Head of caudate nucleus (tissue), 42 donors: ENCODE measurements at places on chromosomes 5 and 9.

DNA sequence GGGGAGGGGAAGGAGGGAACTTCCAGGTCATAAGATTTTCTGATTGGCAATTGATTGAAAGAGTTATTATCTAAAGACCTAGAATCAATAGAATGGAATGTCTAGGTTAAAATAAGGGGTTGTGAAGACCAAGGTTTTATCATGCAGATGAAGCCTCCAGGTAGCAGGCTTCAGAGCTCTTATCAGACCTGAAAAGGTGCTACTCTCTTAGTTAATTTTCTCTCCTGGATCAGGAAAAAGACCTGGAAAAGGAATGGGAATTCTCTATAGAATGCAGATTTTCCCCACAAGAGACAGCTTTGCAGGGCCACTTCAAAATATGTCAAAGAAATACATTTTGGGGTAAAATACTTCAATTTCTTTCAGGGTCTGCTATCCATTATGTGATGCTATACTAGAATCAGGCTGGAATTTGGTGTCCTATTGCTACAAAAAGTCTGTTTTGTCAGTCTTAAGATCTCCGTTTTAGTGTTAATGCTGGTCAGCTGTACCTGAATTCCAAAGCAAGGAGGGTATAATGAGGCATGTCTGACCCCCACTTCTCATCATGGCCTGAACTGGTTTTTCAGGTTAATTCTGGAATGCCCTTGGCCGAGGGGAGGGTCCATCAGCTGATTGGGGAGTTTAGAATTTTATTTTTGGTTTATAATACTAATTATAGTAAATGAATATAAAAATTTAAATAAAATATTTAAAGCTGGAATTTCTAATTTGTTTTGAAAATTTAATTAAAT is 16.6 kb upstream of the STOM start:
- no peak for DNase-seq

- DNase-seq = no peak
Measured at GRCh38 chr5:169566202-169566601, 17.4 kb upstream of the SPDL1 start.

DNA sequence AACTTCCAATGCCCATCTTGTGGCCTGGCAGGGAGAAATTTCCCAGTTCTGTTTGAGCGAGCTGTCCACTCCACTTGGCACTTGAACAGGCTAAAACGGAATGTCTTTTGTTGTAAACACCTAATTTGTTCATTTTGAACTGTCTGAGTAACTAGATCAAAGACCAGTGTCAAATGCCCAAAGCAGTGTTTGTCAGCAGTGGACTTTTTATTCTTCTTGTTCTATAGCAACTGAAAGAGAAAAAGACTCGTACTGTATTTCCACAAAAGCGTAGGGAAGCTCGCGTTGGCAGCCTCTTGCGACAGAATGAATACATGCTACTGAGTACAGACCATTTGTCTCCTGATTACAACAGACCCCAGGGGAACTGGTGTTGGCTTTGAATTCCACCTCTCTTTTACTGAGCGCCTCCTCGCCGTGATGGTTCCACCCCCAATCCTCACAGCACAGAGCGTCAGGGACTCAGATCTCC is 601.8 kb upstream of the ZNF608 start:
- peak; percentile 50 for DNase-seq

GRCh38 chr9:132798817-132799790 is 79.0 kb downstream of the AK8 start:
- no peak for DNase-seq

- DNase-seq = no peak
Measured at GRCh38 chr9:12631866-12632265, 61.3 kb upstream of the TYRP1 start.

- DNase-seq = no peak
Measured at GRCh38 chr9:116181853-116182610, 28.4 kb downstream of the PAPPA start.

DNA sequence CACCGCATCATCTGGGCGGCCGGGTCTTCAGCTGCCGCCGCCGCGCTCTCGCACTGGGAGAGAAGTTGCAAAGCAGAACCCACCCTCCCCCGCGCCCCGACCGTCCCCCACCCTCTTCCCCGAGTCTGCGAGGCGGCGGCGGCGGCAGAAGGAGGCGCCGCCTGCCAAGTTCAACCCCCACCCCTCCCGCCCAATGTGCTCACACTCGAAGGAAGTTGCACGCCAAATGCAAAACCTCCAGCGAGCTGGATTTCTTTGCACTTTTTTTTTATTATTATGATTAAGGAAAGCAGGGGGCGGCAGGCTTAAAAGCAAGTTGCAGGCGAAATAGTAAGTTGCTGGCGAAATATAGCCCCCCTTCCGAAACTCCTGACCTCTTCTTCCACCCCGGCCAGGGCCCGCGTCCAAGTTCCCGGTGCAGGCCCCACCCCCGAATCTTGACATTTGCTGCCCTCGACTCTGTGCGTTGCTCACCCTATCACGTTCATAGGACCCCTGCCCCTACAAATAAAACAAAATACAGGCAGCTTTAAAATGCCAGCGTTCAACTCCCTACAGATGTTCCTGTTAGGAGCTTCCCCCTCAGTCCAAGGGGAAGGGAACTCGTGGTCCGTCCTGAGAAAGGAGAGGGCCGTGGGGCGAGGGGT is 1.1 kb upstream of the NR3C1 start:
- DNase-seq = peak; percentile 76

DNA sequence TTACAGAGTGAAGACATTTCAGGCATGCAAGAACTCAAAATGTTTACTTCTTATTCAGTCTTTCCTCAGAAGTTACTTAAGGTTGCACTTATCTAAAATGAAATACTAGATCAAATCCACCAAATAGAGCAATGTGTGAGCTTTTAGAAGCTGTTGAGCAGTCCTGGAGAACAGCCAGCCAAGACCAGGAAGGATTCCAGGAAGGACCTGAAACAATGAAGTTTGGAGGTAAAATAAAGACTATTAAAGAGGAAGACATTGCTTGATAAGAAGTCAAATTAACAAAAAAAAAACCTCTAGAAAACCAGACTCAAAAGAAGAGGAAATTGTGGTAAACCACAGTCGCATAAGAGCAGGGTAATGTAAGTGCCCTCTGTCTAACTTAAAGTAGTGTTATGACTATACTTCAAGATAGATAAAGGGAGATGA is 156.2 kb upstream of the S1PR3 start:
- no peak for DNase-seq

- no peak for DNase-seq
Measured at GRCh38 chr5:128464596-128464995, 73.4 kb downstream of the FBN2 start.

DNA sequence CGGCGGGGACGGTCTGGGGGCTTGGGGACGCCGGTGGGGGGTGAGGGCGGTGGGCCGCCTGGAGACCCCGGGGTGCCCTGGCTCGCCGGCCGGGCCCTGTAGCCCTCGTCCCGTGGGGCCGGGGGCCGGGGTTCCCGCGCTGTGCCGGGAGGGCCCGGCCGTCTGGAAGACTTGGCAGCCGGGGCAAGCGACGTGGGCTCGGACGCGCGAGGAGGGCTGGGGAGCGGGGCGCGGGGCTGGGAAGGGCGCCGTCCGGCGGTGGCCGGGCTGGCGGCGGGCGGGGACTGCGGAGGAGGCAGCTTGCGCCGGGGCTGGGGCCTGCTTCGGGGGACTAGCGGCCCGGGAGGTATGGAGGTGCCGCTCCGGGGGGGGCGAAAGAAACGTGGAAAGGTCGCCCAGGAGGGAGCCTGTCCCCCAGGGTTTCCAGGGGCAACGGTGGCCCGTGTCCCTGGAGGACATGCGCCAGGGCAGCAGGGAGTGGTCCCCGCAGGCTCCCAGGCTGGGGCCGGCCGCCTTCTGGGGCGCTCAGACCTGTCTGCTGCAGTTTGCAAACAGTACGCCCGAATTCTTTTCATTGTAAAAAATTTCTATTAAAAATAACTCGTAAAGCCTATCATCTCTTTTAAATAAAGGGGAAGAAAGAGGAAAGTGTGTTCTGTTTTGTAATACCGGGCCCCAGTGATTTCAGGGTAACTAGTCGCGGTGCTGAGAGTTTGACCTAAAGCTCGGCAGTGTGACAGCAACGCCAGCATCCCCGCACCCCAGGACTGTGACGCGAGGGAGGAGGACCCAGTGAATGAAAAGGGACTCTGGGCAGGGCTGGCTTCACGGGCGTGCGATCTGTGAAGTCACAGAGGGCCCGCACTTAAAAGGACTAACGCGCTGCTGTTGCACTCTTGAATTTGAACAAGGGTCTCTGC is 752 bp upstream of the ANKH start:
- peak; percentile 60 for DNase-seq

DNA sequence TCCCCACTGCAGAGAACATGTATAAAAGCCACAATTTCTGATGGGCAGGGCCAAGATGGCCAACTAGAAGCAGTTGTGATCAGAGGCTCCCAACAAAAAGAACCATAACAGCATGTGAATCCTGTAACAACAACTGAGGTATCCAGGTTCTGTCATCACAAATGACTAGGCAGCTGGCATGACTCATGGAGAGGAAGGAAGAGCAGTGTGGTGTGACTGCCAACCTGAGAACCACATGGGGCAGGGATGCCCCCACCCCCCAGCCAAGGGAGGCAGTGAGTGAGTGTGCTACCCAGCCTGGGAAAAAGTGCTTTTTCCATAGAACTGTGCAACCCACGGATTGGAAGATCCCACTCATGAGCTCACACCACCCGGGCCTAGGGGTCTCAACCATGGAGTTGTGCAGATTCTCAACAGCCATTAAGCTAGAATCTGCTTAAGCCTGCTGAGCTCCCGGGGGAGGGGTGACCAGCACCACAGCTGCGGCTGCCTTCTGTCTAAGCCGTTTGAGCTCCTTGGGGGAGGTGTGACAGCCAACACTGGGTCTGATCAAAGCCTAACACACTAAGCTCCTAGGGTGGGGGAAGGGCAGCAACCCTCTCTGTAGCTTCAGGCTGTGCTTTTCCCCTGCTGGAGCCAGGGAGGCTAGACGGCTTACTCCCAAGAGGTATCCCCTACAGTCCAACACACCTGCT is 80.1 kb upstream of the DMAC1 start:
- no peak for DNase-seq

DNA sequence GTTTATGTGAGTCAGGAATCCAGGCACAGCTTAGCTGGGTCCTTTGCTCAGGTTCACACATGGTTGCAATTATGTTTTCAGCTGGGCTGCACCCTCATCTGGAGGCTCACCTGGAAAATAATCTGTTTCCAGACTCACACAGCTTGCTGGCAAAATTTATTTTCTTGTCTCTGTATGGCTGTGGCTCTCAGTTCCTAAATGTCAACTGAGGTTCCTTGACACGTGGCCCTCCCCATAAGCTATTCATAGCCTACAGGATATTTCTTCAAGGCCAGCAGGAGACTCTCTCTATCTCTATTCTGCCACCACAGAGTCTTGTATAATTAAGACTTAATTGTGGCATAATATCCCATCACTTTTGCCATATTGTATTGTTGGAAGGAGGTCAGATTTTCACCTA is 732.0 kb downstream of the CDH18 start:
- DNase-seq = no peak

DNA sequence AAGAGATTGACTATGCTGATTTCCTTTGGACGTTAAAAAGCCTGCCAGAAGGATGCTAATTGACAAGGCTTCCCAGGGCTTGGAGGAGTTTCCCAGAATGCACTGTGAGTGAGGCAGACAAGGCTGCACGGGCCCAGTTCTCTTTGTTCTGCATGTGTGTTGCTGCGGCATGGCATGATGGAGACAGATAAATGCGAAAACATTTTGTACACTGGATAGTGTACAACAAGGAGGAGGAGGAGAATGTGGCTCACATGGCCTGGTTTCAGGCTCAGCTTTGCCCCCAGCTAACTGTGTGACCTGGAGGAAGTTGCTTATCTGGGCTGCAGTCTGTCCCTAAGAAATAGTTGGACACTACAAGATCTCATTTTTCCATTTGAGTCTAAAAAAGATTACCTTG is 135.5 kb upstream of the CPEB4 start:
- no peak for DNase-seq

DNA sequence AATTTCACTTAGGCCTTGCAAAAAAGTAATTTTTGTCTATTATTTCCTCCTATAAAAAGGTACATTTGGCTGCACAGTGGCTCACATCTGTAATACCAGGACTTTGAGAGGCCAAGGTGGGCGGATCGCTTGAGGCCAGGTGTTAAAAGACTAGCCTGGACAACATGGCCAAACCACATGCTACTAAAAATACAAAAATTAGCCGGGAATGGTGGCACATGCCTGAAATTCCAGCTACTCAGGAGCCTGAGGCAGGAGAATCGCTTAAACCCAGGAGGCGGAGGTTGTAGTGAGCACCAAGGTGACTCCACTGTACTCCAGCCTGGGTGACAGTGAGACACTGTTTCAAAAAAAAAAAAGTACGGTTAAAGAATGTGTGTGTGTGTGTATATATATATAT is 15.7 kb downstream of the NUP155 start:
- no peak for DNase-seq

DNA sequence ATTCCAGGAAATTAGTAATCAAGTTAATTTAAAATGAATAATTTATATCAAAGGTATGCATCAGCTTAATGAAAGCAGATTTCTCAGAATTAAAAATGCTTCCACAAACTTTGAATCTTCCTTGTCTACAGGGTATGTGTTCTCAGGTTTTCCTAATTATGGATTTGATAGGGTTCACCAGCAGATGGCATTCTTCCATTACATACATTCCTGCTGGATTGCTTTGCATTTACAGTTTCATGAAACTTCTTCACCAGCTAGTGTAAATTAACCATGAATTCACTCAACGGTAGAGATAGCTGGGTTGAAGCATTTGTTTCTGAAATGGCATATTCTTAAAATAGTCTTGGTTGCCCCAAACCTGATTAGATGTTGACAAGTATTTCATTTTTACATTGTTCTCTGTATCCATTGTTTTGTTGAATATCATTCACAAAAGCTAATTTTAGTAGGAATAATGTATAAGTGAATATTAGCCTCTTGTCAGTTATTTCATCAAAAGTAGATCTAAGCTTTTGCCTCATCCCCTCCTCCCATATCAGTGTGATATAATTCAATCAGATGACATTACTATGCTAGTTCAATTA is 68.7 kb upstream of the WDR41 start:
- peak; percentile 30 for DNase-seq

- no peak for DNase-seq
Measured at GRCh38 chr9:38328765-38329164, 63.7 kb upstream of the ALDH1B1 start.

- no peak for DNase-seq
Measured at GRCh38 chr5:162334944-162335343, 267.4 kb downstream of the GABRG2 start.
